Kidney epithelial cell (primary cell): ENCODE measurements at places on chromosomes 11 and 22.

- no peak for DNase-seq
Observed at GRCh38 chr11:113574171-113574570, 99.0 kb upstream of the DRD2 start.

DNA sequence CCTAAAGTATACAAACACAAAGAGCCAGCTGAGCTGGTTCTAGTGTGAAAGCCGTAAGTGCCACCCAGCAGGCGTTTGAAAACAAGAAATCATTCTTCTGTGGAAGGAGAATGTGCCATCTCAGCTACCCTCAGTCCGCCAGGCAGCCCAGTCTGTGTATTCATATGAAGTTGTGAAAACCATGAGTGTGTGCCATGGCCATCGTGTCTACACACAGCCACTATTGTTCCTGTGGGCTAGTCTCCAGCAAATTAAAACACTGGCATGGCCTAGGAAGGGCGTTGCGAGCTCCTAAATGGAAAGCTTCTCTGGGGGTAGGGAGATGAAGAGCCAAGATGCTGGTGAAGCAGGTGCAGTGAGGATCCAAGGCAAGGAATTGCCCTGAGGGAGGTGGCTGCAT lies 51.5 kb upstream of the HORMAD2 start:
- no peak for DNase-seq

DNA sequence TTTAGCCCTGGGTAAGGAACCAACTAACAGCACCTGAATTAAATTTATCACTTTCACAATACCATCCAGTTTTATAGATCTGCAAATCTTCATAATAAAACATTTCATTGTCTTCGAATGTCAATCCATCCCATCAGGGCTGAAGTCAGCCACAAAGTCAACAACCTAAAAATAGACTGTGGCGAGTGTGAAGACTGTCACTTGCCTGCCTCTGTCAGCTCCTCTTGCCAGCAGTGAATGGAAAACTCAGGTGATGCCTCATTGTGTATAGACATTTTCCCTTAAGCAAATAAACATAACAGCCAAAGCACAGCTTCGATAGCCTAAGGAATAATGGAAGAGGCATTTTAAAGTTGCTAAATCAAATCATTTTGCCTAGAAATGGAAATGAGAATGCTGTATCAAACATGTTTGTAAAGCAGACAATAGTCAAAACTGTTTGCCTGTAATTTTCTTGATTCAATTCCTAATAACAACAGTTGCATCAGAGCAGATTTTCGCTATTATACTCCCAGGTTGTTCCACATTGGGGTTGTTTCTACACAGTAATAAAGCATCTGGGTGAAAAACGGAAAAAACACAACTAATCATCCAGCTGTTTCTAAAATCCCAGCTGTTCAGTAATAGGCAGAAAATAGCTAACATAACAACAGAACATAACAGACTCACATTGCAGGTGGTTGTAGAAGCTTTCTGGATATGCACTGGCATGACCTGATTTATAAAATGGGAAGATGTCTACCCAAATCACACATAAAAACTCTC lies 15.7 kb downstream of the KCNA4 start:
- DNase-seq, result no peak

DNA sequence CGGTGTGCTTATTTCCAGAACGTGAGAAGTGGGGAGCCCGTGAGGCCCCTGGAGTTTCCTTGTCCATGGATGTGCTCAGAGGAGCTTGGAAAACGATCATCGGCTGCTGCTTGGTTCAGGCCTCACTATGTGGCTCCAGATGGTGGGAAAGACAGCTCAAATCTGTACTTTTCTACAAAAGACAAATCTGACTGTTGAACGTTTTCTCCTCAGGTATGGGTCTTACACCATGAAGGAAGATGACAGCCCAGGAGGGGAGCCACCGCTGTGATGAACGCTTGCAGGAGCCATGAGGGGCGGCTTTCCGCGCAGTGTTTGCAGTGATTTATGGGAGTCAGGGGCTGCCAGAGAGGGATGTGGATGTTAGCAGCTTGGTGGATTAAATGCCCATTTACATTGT lies 109.4 kb upstream of the E2F8 start:
- DNase-seq, result no peak

DNA sequence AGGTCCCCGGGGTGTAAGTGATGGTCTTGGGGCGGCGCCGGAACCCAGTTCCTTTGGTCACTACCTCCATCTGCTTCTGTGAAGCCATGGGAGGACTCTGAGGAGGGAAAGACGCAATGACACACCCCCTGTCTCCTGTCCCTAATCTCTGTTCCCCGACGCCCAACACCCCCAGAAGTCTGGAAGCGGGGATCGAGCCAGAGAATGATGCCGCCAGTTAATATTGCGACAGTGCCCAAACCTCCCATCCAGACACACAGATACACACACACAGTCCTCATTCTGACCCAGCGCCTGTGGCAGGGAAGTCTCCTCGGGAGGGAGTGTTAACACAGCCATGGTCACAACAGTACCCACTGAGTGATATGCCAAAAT lies 352 bp downstream of the C22orf23 start:
- DNase-seq, result no peak

DNA sequence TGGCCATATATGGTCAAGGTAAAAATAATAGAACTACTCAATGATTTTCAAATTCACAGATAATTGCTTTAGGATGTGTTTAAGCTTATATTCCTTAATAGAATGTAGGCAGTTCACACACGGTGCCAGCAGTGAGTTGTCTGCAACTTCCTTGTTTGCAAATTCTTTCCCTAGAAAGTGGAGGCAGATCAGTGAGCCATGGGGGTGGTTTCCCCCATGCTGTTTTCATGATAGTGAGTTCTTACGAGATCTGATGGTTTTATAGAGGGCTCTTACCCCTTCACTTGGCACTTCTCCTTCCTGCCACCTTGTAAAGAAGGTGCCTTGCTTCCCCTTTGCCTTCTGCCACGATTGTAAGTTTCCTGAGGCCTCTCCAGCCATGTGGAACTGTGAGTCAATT lies 111.8 kb upstream of the LMO1 start:
- DNase-seq, result no peak

GRCh38 chr11:134751766-134752165 lies 339.7 kb upstream of the B3GAT1 start:
- no peak for DNase-seq

GRCh38 chr11:73553266-73553665 lies 44.6 kb downstream of the FAM168A start:
- no peak for DNase-seq

- no peak for DNase-seq
Observed at GRCh38 chr11:61529537-61530225, 21.1 kb downstream of the LRRC10B start.

GRCh38 chr11:35292279-35292678 lies 127.1 kb downstream of the SLC1A2 start:
- DNase-seq, result no peak

GRCh38 chr11:60767388-60767811 lies 10.7 kb downstream of the MS4A15 start:
- DNase-seq, result no peak
